C1 segment of cervical spinal cord (tissue), 14 donors: ENCODE measurements at places on chromosomes 11 and 22.

DNA sequence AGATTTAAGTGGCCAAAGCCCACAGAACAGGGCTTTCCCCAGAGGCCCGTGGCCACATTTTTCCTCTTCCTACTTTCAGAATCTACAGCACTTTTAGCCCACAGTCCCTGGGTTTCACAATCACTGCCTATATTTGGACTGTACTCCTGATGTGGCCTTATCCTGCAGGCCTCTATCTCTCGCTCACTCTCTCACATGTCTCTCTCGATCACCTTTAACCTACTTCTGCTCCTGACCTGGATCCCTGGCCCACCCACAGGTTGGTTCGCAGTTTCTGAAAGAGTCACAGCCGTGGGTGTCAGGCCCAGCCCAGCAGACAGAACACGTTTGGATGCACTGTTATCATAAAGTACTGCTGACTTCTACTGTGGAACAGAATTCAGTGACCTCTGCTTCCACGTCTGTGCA, 55.5 kb downstream of the LARGE1 start:
- no peak for DNase-seq

DNA sequence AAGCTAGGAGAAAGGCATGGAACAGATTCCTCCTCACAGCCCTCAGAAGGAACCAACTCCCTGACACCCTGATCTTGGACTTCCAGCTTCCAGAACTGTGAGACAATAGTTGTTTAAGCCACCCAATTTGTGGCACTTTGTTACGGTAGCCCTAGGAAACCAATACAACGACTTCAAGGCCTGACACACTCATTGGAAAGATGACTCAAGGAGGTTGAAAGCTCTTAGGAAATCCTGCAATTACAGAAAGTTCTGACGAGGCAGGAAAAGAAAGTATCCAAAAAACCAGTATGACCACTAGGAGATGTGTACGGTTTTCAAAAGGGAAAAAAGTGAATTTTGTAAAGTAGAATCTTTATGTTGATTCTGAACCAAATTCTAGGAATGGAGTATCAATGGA, 161.4 kb downstream of the SWAP70 start:
- DNase-seq: no peak

DNA sequence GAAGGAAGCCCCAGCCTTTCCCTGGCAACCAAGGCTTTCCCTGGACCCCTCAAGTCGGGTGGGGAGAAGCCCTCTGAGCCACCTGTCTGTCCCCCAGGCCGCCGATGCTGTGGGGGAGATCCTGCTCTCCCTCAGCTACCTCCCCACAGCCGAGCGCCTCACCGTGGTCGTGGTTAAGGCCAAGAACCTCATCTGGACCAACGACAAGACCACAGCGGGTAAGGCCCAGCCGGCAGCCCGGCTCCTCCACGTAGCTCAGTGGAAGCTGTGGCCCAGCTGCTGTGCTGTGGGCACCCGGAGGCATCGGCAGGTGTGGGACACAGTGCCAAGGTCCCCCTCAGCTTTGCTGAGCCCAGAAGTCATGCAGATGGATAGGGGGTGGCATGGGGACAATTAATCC, 12.2 kb upstream of the RHOD start:
- DNase-seq: no peak

DNA sequence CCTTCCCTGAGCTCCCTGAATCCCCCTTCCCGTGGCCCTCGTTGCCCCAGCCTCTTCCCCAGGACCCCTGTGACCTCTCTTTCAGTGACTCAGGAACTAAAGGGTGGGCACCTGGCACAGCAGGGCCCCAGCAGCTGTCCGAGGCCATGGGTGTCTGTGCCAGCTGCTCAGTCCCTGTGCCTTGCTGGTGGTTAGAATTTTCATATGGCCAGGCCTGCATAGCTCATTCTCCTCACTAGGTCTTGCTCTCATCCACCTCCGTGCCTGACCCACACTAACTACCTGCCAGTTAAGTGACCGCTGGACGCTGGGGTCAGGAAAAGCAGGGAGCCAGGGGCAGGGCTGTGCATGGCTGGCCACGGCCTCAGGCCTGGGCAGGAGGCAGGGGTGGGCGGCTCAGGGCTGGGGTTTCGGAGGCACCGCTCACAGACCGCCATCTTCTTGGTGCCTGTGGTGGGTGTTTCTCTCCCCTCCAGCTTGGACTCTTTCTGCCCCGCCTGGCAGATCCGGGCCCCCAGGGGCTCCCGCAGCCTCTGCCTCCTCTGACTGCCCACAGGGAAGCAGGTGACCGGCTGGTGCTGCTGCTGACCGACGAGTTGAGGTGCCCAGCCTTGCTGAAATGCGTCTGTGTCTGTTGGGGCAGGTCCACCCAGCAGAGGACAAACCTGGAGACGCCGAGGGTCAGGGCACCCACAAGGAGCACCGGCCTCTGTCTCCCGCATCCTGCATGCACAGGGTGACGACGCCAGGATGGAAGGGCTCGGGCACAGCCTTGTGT, 20.3 kb downstream of the MRGPRD start:
- no peak for DNase-seq

DNA sequence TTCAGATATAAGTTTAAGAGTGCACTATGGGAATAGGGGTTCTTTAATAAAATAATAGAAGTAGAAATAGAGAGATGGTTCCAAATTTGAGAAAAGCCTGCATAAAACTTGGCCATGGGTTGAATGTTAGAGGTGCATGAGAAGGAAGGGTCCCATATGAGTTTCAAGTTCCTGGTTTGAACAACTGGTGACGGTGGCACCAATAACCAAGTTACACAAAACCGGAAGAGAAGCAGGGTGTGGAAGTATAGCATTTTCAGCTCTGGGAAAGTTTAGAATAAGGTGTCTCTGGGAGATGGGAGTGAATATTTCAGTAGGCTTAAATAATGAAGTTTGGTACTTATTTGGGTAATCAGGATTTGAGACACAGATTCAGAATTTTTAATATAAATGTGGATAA, 2.4 kb downstream of the CASP1 start:
- no peak for DNase-seq

DNA sequence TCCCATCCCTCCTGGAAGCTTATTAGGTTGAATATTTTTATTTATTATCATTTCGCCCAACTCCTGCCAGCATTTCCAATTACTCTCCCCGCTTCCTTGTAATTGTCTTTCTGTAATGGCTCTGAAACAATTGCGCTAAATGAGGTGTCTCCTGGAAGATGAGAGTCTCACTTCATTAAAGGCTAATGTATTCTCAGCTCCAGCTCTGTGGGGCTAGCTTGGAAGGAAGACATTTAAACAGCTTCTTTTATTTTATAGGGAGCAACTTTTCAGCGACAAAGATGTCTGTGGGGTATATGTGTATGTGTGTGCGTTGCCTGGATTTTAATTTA, 86.6 kb downstream of the PKNOX2 start:
- DNase-seq: no peak
